Activated T-helper 1 cell treated with Interleukin-2 at 50 U/mL for 16 hours (primary cell): ENCODE measurements at places on chromosomes 16 and 17.

DNA sequence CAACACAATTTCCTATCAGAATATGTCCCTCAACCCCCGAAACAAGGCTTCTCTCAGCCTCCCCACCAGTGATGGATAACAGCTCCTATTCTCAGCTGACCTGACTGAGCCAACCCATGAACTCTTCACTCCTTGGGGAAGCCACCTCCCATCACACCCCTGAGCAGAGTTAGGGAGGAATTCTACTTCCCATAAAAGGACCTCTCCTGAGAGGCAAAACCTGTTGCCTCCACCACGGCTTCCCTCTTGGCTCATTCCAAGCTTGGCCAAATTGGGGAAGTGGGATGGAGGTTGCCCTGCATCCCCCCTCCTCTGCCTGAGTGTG, 5.7 kb upstream of the RASL10B start:
- no peak for DNase-seq

DNA sequence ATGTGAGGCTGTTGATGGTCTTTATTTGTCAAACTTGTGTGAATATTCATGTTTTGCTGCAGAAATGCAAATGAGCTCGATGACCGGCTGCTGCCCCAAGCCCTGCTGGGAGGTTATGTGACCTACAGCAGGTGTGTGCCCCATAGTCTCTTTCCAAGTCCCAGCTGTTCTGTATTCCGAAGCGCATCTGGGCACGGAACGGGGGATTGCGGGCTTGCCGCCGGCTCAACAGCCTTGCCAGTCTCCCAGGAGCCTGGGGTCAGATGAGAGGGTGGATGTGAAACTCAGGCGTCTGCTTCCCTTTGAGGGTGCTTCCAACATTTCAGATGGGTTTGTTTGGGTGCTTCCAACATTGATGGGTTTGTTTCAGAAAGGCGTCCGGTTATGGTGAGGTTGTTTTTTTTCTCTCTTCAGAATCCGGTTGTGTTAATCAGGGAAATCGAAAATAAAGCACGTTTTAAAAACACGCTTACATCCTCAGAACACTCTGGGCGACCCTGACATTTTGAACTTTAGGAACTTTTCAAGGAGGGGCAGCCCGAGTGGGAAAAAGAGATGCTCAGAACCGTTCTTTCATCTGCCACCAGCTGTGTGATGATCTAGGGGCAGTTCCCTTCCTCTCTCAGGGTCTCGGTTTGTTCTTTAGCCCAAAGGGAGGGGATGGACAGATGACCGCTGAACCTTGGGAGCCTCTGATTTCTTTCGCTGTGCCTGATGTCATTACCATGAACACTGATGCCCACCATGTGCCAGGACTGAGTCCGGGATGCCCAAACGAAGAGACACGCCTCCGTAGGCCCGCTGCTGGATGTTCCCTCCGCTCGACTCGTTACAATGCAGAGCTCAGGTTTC, 47.8 kb upstream of the AMZ2 start:
- no peak for DNase-seq

- no peak for DNase-seq
These were observed 241.3 kb upstream of the TBX2 start for GRCh38 chr17:61158376-61158775.

DNA sequence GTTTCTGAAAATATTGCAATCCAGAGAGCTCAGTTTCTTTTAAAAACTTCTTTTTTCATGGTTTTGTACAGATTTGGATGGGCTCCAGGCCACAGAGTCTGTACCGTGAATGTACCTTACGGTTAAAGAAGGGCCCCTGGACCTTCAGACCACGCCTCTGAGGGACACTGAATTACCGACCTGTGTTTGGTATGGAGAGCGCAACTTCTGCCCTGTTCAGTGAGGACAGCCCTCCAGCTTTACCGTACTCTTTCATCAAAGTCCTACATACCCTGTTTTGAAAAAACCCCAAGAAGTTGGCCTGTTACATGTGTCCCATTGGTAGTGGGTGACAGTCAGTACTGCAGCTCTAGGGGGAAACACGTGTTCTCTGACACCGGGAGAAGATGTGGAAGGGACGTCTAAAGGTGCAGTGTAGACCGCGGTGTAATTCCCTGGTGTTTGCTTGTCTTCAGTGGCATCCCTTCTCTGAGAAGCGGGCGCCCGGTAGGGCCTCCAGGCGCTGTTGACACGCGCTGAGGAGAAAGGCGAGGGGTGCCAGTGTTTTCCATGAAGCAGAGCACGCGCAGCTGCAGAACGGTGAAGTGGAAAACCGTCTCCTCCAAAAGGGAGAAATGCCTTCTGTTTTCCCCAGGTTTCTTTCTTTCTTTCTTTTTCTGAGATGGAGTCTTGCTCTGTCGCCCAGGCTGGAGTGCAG, 6.2 kb downstream of the PGS1 start:
- no peak for DNase-seq

DNA sequence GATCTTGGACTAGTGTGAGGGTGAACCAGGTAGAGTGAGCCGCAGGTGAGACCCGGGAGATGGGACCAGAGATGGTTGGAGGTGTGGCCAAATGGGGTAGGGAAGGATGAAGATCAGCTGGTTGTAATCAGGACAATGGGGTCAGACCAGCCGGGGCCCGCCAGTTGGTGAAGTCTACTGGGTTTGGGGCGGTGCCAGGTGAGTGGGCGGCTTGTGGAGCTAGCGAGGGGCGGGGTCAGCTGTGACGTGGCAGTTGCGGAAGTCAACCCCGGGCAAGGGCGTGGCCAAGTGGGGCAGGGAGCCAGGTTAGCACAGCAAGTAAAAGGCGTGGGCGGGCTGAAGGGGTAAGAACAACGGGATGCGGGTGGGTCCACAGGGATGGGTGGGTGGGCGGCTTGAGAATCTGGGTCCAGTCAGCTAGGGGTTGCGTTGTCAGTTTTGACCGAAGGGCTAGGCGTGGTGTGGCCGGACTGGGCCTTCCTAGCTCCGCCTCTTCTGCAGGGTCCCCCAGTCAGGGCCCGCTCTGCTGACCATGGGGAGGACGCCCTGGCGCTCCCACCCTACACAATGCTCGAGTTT, 25.5 kb upstream of the ALKBH5 start:
- DNase-seq: peak; percentile 86

DNA sequence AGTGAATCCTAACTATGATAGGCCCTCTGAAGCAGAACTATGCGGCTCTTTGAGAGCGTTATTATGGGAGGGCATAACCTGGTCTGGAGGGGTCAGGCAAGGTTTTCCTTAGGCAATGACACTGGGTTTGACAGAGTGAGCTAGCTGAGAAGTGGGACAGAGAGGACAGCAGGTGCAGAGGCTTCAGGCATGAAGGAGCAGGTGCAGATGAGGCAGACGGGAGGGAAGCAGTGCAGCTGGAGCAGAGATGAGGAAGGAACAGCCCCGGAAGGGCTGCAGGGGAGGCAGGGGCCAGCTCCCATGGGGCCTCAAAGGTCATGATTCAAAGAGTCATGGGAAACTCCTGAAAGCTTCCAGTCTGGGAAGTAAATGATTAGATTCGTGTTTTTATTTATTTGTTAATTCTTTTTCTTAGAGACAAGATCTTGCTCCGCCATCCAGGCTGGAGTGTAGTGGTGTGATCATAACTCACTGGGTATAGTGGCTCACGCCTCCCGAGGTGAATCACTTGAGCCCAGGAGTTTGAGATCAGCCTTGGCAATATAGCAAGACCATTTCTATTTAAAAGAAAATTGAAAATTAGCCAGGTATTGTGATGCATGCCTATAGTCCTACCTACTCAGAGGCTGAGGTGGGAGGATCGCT, 5.4 kb downstream of the MARCHF10 start:
- no peak for DNase-seq
